ENCODE measurements at places on chromosomes 6 and 20.

DNA sequence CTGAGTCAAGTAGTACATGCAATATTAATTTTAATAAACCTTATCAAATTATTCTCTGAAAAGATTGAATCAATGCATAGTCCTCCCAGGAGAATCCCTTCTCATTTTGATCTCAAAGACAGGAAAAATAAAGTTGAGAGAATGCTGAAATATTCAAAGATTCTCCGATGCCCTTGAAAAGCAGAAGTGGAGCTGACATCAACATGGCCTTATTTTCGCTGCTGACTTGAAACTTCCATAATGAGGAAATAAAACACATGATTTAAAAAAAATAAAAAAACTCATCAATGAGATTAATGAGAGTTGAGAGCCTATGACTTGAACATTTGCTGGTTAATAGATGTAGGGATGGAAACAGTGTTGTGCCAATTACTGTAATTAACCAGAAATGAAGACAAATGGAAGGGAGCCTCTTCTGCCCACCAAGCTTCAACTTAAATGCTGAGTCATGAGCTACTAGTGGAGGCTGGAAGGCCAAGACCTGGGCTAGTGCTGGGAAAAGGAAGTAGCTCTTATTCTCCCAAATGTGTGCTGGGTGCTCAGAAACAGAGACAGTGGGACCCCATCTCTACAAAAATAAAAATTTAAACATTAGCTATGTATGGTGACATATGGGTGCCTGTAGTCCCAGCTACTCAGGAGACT is 139.9 kb downstream of the BFSP1 start:
- no peak for DNase-seq

GRCh38 chr6:41527721-41528408 is 18.3 kb upstream of the FOXP4 start:
- no peak for DNase-seq

GRCh38 chr6:157263146-157263545 is 60.2 kb downstream of the TMEM242 start:
- DNase-seq = no peak

DNA sequence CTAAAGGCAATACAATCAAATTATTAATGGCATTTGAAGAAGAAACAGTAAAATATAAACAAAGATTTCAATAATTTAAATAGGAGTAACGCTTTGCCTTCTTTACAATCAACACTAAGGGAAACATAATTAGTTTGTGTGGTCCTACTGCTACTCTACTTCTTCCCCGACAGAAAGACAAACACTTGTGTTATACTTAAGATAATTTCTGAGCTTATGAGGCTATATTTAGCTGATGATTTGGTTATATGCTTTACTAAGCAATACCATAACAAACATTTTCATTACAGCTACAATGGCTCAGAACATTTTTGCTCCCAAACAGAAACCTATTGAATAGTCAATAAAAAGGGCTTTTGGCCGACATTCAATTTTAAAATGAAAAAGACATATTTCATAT is 1217.2 kb upstream of the GJE1 start:
- no peak for DNase-seq

DNA sequence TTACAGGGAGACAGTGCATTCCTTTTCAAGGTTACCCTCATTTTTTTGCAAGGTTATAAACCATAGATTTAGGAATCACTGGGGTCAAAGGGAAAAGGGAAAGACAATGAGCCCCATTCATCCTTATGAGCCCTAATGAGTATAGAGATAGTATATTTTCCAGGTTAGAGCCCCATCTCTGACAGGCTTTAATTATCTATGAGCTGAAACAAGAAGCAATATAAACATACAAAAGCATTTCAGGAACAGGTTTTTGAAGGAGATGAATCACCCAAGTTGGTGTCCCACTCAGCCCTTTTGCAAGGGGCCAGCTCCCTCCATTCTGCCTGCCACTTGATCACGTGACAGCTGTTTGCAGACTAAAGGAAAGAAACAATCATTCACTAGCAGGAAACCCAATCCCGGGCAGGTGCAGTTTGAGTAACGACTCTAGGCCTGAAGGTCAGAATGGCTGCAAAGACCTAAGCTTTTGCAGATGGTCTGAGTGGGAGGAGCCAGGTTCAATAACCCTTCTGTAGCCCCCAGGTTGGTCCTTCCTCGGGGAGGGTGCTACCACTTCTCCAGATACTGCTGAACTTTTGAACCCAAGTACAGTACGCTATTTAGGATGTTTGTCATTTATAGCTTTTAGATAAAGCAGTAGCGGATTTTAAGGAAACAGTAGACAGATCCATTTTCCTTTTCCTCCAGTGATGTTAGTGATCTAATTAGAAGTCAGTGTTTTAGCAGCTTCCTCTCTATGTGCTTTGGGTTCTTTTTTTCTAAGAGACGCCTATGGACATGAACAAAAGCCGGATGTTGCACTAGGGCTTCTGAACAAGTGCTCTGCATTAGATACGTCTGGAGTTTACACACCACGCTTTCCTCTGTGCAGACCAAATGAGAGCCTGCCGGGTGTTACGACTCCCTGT is 253.2 kb downstream of the SOX4 start:
- no peak for DNase-seq

DNA sequence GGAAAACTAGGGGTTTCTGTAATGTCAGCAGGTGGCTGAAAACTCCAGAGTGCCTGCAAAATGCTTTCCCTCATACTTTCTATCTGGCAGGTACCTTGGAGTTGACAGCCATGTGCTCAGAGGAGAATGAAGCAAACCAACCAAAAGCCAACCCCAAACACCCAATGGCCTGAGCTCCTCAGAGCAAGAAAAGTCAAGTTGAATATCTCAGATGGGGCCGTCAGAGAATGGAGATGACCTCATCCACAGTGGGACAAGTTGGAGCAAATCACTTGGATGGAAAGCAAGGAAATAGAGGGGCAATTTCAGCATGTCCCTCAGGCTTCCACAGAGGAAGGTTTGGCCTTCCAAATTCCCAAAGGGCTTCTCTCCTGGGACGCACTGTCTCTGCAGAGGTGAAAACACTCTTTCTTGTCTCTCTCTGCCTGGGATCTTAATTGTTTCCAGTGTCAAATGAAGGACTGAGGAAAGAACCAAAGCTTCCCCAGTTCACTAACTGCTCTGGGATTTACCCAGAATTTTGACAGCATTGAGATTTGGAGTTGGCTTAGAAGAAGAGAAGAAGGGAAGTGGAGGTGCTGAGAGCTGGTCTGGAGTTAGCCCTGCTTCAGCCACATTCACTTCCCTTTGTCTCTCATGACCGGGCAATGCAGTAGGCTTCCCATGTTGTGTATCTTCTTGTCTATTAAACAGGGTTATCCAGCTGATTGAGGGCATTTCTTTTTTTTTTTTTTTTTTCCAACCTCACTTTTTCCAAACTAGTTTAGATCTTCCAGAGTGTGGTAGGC is 42.2 kb downstream of the PRND start:
- no peak for DNase-seq

DNA sequence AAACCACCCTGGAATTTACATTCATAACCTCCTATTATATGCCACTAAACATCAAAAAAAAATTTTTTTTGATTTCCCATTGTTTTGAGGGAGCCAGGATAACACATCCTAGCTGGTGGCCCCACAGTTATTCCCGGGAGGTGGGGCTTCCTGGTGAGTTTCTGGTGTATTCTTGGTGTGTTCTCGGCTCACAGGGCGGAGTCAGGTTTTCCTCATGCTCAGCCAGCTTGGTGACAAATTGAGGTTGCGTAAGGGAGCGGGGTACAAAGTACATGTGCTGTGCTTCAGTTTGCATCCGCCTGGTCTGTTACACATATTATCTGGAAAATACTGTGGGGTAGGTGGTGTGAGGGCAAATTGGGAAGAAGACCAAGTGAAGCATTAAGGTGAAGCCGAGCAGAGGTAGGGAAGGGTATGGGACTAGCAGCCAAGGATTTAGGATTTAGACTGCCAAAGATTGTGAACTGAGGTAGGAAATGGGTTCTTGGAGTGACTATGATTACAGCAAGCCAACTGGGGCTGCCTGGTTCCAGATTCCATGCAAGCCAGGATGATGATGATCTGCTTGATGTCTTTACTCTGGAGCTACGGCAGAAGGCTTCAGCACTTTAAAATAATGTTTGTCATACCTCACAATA is 46.2 kb upstream of the EEF1A1 start:
- DNase-seq = no peak

- no peak for DNase-seq
Observed at GRCh38 chr6:71529026-71529425, 240.4 kb downstream of the OGFRL1 start.

GRCh38 chr20:24816907-24817306 is 132.2 kb upstream of the CST7 start:
- no peak for DNase-seq

DNA sequence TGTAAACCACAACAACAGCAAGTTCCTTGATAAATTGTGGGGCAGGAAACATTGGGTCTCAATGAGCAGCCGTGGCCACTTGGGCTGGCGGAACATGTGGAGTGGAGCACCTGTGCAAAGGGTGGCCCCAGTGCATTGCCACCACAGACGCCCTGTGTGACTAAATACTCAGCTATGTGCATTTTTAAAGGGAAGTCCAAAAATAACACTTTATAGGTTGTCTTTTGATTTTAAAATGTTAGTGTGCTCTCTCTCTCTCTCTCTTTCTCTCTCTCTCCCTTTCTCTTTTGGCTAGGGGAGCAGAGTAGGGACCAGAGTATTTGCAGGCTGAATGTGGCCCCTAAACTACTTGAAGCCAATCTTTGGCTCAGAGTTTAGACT is 236.3 kb downstream of the BCAS1 start:
- DNase-seq = no peak

DNA sequence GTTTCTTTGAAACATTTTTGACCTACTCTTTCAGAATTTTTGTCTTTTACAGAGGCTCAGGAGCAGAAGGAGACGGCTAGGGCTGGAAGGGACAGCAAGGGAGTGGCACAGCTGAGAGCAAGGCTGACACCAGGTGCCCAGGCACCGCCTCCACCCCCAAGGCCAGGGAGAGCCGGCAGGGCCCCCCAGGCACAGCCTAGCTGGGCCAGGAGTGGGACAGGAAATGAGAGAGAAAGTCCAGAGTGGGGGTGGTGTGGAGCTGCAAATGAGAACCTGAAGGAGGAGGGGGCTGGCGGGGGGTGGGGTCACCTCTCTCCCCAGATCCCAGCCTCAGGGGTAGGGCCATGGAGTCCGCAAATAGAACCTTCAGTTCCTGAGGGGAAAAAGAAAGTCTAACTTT is 236.7 kb downstream of the CDC5L start:
- DNase-seq = no peak

DNA sequence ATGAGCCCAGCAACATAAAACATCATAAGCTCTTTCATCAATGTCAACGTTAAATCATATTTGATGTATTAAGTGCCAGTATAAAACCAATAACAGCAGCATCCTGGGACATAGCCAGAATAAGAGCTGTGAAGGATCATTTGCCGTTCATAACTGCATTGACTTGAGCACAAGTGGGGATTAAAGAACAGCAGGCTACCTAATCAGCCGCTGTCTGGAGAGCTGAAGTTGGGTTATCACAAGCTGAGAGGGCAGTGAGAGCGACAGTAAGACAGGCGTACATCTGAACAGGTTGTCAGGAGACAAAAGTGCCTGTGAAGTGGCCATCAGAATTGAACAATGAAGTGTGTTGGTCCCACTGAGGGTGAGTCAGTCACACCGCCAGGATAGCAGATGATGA is 269.6 kb downstream of the GRIK2 start:
- DNase-seq = no peak

Measured in AG04449 (cell line).